Foreskin keratinocyte (primary cell): ENCODE measurements at places on chromosomes 11 and 22. TPM values are rescaled to one million over a fixed set of nuclear protein-coding genes. Genes with fewer than 3 reads are reported as not detected.

The PARVA gene
- 17.1 and 20.3 TPM in 2 replicates for polyA plus RNA-seq

The MIOX gene
- polyA plus RNA-seq = 0.04 TPM in 1 of 2 replicates, not detected in the other

The DNAJB7 gene
- polyA plus RNA-seq = not detected in 2 replicates

The MOGAT2 gene
- not detected in 2 replicates for polyA plus RNA-seq

The H19 gene
- polyA plus RNA-seq = 35.1 and 62.3 TPM in 2 replicates

The USP2 gene
- polyA plus RNA-seq = 0.26 and 0.45 TPM in 2 replicates

The MUC2 gene
- not detected in 2 replicates for polyA plus RNA-seq
